Right ventricle myocardium superior (tissue), 1 donor: ENCODE measurements at places on chromosomes 3 and 15. TPM values are rescaled to one million over a fixed set of nuclear protein-coding genes. Genes with fewer than 3 reads are reported as not detected.

DNA sequence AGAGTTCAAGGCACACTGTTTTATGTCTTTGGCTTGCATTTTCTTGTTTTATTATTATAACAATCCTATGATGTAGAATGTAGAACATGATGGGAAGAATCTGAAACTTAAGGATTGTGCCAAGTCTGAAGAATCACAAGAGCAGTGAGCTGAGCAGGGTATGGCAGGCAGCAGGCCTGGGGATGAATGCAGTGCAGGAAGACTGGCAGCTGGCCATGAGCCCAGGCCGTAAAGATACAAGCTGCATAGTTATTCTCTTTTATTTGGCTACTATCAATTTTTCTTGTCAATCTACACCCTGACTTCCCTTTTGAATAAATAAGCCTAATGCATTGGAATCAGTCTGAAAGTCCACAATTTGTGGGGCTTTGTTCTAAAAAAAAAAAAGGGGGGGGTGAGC is 89.6 kb upstream of the ARPP21 start:
- DNase-seq = peak; percentile 40

Gene UBXN7
- 33.3 TPM for total RNA-seq

- no peak for DNase-seq
Measured at GRCh38 chr3:79297245-79297960, 470.4 kb downstream of the ROBO1 start.

GRCh38 chr3:42853056-42853455 is 22.6 kb downstream of the CYP8B1 start:
- no peak for DNase-seq

- DNase-seq = no peak
Measured at GRCh38 chr15:45678459-45679178, 43.8 kb downstream of the SQOR start.

GRCh38 chr3:134601539-134602439 is 49.0 kb downstream of the KY start:
- DNase-seq = peak; percentile 54

DNA sequence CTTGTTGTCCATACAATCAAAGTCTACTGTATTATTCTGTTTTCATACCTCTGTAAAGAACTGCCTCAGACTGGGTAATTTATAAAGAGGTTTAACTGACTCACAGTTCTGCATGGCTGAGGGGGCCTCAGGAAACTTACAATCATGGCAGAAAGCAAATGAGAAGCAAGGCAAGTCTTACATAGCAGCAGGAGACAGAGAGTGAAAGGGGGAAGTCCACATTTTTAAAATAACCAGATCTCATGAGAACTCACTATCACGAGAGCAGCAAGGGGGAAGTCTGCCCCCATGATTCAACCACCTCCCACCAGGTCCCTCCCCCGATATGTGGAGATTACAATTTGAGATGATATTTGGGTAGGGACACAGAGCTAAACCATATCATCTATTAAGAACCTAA is 724.6 kb upstream of the CBLB start:
- no peak for DNase-seq

GRCh38 chr3:132606085-132606484 is 9.0 kb downstream of the ACKR4 start:
- DNase-seq = no peak

DNA sequence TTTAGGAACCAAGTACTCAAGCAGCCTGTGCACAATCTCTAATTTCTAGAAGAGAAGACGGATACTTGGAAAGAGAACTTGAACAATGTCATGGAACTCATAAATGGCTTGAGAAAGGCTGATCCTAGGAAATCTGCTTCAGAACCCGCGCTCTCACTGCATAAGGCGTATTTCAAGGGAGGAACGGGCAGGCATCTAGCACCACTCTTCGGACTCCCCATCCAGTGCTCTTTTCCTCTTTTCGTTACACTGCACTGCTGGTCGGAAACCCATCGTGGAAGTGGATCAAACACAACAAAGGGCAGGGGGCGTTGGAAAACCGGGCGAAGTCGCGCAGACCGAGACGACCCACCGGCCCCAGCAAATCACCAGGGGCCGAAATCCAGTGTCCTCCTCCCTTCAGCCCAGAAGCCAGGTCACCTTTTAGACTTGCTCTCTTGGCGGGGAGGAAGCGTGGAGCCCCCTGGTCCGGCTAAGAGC is 539 bp upstream of the TLNRD1 start:
- no peak for DNase-seq

DNA sequence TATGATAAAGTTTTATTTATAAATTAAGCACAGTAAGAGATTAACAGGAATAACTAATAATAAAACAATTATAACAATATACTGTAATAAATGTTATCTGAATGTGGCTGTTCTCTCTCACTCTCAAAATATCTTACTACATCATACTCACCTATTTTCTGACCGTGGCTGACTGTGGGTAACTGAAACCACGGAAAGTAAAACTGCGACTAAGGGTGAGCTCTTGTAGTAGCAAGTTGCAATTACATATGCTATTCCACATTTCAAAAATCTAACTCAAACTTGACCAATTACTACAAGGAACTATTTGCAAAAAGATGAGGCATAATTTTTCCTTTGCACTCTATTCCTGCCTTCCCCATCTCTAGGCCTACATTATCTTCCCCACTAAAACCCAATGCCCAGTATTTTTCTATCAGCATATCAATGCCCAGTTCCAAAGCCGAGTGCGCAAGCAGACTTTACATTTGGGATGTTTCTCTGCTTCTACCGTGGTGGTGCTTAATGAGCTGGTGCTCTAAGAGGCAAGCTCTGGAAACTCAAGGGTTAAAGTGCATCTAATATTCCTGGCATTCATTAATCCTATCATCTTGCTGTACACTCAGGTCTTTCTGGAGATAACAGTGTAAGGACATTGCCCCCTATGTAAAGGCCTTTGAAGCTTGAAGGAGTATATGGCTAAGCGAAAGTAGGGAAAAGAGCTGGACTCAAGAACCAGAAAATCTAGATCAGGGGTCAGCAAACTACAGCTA is 6.7 kb downstream of the PCYT1A start:
- no peak for DNase-seq

DNA sequence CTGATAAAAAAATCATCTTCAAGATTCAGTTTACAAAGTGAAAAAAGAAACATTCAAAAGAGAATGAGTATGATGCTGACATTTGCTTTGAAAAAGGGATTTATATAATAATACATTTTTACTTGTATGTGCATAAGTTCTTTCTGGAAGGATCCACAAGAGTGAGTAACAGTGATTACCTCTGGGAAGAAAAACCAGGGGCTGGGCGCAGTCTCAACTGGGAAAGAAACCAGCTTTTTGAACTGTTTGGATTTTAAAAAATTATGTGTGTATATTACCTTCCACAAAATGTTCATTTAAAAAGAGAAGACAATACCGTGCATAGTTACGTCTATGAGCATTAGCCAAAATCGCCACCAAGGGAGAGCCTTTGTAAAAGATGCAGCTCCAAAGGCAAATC is 1.3 kb downstream of the CLEC3B start:
- DNase-seq = no peak

- DNase-seq = no peak
Measured at GRCh38 chr3:132432639-132433038, 15.3 kb downstream of the DNAJC13 start.

GRCh38 chr3:194323785-194324735 is 27.1 kb downstream of the CPN2 start:
- peak; percentile 92 for DNase-seq

Gene KY
- 13.7 TPM for total RNA-seq

GRCh38 chr15:66614456-66614855 is 48.7 kb upstream of the LCTL start:
- no peak for DNase-seq

GRCh38 chr3:133983126-133983525 is 46.6 kb downstream of the SLCO2A1 start:
- no peak for DNase-seq

GRCh38 chr3:36890261-36890660 is 54.6 kb downstream of the TRANK1 start:
- no peak for DNase-seq

DNA sequence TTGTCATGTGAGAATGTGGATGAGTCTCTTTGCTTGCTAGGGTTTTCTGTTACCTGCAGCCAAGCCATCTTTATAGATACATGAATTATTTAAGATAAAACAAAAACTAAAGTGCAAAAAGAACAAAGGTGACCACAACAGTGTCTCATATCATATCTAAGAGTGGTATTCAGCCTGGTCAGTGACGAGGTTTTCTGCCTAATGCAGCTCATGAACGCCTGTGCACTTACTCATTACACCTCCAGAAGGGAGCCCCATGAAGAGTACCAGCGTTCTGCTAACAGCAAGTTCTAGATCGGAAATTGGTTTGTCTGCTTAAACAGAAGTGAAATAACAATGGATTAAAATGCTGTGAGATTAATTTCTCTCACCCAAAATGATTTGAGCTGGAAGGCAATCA is 19.2 kb downstream of the PXYLP1 start:
- DNase-seq = no peak

Gene LDHAL6B
- not detected for total RNA-seq

DNA sequence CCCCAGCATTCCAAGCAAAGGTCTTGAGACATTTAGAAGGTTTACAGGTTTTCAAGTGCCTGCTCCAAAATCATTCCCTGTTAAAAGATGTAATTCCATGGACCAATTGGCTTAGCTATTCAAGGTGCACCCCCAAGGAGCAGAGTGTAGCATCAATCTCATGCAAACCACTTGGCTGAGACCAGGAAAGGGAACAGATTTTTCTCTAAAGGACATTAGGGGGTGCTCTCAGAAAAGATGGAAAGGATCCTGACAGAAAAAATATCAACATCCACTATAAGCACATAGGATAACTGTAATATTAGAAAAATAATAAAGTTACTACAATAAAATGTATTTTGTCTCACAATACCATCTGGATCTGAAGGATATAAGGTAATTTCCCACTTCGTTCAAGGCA is 328.0 kb upstream of the CDIN1 start:
- no peak for DNase-seq

Gene POC1A
- 1.5 TPM for total RNA-seq

Gene ESYT3
- total RNA-seq = 0.65 TPM

DNA sequence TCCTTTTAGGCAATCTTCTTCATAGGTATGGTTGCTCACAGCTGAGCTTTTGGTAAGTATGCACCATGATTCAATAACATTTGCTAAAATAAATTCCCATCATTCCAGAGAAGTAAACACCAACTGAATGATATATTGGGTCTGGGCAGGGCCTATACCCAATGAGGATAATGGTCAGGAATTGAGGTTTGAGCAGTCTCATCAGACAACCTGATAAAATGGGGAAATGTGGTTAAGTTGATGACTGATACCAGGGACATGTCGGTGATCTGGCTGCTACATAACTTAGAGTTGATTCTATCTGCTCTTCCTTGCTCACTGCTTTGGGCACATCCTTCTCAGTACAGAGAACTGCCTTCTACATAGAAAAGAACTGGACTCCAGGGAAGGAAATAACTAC is 92.9 kb downstream of the GPR156 start:
- no peak for DNase-seq

- DNase-seq = no peak
Measured at GRCh38 chr3:69472093-69472492, 86.2 kb upstream of the FRMD4B start.

DNA sequence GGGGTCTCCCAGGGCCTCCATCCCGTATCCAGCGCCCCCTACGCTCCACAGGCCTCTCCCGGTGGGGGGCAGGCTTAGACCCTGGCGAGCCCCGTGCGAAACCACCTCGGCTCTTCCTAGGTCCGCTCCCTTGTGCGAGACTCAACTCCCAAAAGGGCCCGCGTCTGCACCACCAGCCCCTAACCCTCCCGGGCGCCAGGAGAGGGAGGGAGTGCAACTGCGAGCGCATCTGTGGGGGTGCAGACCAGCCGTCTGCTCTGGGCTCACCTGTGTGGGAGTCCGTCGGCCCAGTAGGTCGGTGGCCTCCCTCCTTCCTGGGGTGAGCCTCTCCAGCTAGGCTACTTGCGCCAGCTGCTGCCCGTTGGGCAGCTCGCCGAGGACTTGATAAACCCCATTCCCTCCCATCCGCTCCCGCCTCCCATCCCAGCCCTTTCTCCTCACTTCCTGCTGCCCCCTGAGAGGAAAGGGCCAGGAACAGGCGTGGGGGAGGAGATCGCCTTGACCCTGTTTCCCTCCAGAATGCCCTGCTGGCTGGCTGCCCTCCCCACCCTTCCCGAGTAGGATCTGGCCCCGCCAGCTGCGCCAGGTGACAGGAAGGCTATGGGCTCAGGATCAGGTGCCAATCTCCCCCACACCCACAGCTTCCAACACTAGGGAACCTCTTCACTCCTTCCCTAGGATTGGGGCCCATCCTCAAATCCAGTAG is at the start of gene HYAL2:
Gene HYAL2, minus strand, starts transcription at position 360 of the 706 bp plus-strand sequence. CDS start 2,256 bp downstream, outside the sequence.
- DNase-seq = peak; percentile 84

DNA sequence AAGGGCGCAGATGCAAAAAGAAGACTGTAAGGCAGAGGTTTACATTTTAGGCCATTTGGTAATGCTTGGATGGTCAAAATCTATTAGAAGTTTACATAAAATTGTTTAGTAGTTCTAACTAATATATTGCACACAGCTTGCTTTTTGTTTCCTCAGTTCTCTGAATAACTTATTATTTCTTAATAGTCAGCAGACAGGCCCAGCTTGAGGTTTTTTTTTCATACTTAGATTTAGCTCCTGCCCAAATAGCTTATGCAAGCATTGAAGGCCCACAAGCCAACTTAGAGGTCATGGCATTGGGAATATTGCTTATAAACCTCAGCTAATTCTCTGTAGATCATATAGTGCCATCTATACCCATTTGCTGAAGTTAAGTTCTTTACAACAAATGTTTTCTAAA is 172.5 kb downstream of the RAP2B start:
- DNase-seq = no peak

Gene VILL
- 4.0 TPM for total RNA-seq

DNA sequence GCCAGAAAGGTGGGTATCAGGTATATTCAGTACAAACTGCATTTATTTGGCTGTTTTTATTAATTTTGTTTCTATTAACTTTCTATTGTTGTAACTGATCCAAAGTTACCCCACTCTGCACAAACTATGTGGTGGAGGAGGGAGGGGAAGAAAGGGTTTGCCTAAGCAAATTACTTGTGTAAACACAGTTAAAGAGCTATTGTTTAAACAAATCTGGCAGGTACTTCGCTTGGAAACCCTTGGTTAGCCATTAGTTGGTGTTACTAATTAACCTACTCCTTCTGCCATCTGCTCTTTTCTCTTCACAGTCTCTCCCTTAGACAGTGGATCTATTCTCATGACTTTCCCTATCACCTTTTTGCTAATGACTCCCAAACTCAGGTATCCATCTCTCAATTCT is 328.4 kb upstream of the NECTIN3 start:
- no peak for DNase-seq

Gene FOXB1
- total RNA-seq = not detected

GRCh38 chr3:114451561-114452018 is 157.8 kb downstream of the TIGIT start:
- DNase-seq = peak; percentile 42

GRCh38 chr3:111695636-111696117 is 100.5 kb upstream of the ZBED2 start:
- no peak for DNase-seq

GRCh38 chr3:45409369-45409768 is 21.0 kb downstream of the LARS2 start:
- DNase-seq = no peak

- no peak for DNase-seq
Measured at GRCh38 chr3:81518945-81519344, 242.5 kb downstream of the GBE1 start.

GRCh38 chr3:65443739-65444446 is 594.8 kb downstream of the MAGI1 start:
- no peak for DNase-seq

- DNase-seq = no peak
Measured at GRCh38 chr3:125033616-125034015, 22.2 kb downstream of the HEG1 start.

Gene ZBED2
- not detected for total RNA-seq
